NB4 (cell line): ENCODE measurements at places on chromosomes 7 and 10.

GRCh38 chr10:119567978-119568377 lies 25.5 kb upstream of the RGS10 start:
- no peak for DNase-seq

DNA sequence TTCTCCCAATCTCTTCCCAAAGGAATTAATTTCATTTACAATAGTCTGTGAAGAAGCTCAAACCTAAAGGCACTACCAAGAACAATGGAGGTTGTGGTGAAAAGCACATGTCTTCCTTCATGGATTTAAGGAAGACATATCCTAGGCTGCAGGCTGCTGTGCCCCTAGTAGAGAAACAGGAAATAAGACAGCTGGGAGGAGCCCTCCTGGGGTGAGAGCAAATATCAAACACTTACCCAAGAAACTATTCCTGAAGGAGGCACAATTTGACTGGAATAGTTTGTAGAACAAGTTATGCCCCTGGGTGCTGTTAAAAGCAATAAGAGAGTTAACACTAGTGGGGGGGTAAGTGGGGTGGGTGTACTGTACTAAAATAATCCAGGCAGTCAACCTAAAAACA lies 30.1 kb downstream of the PDZD8 start:
- DNase-seq: peak; percentile 37

DNA sequence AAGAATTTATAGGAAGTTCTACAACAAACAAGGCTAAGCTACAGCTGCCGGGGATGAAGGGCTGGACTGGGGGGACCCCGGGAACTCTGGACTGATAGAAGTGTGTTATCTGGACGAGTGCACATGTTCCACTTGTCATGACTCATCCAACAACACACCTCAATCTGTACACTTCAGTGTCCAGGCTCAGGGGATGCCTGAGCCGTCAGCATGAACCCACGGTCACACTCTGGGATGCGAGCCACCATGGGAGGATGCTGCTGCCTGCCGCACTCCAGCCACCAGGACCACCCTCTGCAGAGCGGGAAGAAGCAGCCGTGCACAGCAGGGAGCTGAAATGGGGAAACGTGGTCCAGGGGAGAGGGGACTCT lies 67.5 kb downstream of the MAD1L1 start:
- DNase-seq: no peak

- no peak for DNase-seq
Observed at GRCh38 chr7:109967406-109967805, 1123.5 kb upstream of the LRRN3 start.

GRCh38 chr7:64685741-64686140 lies 19.8 kb downstream of the ZNF107 start:
- DNase-seq: no peak

GRCh38 chr10:56880606-56881005 lies 519.5 kb upstream of the ZWINT start:
- DNase-seq: no peak

DNA sequence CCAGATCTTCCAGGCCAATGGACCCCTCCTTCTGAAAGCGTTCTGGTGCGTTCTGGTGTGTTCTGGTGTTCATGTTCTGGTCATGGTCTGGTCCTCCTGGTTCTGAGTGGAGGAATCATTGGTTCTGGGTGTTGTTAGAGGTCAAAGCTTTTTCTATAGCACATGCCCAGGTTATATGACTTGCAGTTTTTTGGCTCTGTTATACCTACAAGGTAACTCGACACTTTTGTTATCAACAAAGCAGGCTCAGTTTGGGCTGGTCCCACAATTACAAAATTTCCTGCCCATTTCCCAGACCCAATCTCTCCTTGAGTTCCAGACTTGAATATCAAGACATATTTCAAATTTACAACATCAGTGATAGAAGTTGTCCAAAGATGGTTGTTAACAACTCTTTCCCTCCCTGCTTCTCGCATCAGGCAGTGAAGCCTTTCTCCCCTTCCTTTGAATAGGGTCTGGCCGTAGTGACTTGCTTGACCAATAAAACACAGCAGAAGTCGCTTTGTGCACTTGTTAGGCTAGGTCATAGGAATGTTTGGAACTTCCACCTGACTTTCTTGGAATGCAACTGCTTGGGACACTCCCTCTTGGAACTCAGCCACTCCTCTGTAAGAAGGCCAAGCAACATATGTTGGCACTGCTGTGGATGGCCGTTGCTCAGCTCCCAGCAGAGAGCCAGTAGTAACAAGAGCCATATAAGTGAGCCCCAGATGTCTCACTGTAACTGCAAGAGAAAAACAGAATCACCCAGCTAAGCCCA lies 83.1 kb upstream of the STEAP1B start:
- DNase-seq: no peak

DNA sequence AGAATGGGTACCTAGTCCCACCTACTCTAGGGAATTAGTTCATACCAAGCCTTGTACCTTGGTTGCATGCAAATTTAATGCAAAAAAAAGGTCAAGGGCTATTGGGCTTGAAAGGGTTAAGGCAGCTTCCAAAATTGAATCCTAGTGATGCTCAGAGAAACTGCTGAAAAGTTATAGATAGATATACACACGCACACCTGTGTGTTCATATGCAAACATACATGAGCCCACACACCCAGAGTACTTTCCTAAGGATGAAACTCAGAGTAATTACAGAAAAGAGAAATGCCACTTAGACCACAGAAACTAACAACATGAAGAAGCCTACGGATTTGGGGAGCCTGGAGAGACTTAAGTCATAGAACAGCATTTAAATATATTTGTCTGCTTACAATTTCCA lies 1.5 kb downstream of the SLC25A13 start:
- peak; percentile 12 for DNase-seq

DNA sequence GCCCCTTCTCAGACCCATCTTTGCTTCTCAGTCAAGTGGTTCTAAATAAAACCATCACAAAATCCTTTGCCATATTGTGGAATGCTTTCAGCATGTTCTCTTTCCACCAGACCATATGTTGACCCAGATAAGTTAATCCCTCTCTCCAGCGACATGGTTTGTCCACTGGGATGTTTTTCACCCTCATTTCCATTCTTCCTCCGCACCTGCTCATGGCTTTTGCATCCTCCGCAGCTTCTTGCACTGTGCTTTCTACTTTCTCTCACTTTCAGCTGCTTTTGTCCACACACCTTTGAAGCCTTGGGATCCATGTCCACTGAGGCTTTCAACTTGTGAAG lies 52.3 kb upstream of the WAC start:
- DNase-seq: no peak

GRCh38 chr7:133815611-133816210 lies 311.4 kb upstream of the LRGUK start:
- DNase-seq: no peak

GRCh38 chr7:498678-499641 lies 20.7 kb downstream of the PDGFA start:
- DNase-seq: no peak

- no peak for DNase-seq
Observed at GRCh38 chr10:17010363-17011145, 119.1 kb downstream of the CUBN start.

DNA sequence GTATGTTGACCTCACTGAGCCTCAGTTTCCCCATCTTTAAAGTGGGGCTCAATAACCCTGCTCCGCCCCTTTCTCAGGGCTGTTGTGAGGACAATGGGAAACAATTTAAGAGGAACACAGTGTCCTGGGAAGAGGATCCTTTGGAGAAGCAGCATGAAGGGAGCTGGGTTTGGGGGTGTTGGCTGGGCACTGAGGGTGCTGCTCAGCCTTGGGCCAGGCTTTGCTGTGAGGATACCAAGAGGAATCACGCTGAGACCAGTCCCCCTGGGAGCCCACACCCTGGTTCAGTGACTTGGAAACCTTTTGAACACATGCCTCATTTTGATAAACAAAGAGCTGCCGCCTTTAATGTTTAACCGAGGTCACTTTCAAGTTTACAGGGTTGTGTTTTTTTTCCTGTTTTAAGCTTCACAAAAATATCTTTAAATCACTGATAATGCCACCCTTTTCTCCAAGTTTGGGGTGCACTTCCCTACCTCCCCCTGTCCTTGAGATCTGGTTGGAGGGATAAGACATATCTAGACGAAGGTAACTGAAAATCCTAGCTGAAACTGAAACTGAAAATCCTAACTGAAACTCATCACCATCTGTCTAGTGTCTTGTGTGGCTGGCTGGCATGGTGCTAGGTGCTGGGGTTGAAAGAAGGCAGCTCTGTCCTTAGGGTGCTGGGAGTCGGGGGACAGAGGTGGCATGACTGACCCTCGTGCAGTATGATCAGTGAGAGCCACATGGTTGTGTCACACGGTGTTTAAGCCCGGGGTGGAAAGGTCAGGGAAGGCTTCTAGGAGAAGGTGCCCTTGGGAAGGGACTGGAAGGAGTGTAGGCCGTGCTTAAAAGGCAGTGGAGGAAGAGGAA lies 27.7 kb downstream of the ZNF775 start:
- DNase-seq: peak; percentile 59

- DNase-seq: peak; percentile 47
Observed at GRCh38 chr10:59240582-59241183, 64.2 kb downstream of the PHYHIPL start.

DNA sequence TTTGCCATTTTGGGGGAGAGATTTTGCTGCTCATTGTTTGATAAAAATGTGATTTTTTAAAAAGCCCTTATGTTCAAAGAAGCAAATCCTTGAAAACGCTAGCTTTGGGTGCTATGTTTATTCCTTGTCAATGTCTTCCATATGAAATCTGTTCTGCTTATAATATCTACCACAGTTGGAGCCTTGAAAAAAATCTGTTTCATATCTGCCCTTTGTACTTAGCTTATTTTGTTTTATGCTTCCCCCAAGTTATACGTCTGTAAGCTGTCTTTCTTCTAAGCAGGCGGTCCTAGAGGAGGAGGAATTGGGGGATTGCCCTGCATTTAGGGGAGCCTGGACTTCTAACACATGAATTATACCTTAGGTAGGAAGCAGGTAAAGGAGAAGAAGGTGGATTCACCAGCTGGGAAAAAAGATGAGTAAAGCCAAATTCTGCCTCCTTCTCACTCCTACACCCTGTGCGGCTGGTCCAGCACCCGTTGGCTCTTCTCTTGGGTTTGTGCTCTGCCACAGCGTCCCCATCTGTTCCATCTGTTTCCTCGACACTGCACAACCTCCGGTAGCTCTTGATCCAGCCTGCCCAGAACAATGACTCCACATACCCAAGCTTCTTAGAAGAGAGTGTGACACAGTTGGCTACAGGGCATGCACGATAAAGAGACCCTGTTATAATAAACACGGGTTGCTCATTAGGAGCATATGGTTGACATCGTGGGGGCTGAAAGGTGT lies 31.9 kb upstream of the NEUROD6 start:
- DNase-seq: no peak
